ENCODE measurements at places on chromosomes 11 and 22.
A peak's percentile ranks its signal among the peaks of the same experiment; 100 is the strongest.

DNA sequence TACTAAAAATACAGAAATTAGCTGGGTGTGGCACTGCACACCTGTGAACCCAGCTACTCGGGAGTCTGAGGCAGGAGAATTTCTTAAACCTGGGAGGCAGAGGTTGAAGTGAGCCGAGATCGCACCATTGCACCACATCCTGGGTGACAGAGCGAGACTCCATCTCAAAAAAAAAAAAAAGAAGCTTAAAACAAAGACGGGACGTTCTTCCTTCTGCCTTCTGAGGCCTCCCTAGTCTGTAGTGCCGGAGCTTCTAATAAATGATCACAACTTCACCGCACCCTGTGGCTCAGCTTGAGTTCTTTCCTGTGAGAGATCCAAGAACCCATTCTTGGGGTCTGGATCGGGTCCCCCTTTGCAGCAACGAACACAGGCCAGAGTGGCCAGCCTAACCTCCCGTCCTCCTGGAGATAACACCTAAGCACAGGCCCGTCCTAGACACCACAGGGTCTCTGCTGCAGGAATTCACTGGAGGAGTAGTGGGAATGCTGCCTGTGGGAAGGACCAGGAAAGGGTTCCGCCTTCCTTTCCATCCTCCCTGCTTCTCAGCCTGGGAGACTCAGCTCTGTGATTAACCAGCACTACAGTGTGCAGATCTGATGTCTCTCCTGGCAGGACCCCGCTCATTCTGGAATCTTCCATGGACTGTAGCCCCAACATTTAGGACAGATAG is 2.2 kb upstream of the APOBEC3H start:
- no peak for DNase-seq

DNA sequence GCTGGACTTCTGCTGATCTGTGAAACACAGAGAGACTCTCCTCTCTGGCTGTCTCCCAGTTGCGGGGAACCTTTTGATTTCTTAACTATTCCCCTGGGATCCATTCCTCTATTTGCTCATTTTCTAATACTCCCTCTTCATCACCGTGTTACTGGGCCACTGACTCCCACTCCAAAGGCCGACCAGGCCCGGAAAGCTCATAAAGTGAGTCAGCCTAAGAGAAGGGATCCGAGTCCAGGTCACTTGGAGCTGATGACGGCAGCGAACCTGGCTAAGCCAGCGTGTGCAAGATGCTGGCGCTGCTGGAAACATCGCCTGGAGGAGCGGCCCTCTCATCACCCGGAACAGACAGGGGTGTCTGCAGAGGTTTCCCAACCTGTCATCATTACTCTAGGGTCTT is 112.8 kb downstream of the FBXO7 start:
- no peak for DNase-seq

DNA sequence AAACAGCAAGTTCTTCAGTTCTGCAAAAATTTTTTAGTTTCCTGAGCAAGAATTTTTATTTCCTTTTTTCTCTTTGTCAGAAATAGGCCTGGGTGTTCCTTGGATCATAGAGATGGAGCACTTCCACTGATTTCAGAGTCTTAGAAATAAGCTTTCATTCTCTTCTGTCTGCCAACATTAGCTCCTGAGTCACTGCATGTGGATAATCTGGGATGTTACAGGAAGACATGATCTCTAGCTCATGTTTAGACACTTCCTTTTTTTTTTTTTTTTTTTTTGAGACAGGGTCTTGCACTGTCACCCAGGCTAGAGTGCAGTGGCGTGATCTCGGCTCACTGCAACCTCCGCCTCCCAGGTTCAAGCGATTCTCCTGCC is 13.2 kb upstream of the TMEM218 start:
- DNase-seq, result no peak

DNA sequence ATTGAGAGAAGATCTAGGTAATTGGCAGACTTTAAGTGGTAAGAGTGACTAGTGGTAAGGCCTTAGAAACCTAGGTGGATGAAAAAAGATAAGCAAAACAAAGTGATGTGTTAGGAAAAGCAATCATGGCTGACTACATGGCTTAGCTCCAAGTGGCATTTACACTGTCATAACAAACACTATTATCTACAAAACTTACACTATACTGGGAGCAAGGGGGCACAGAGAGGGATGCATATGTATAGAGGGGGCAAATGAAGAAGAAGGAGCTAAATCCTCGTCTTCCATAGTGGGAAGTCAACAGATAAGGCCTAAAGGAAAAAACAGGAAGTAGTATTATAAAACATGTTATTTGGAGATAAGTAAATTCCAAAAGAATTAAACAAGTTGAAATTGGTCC is 32.5 kb downstream of the ADORA2A start:
- DNase-seq, result no peak

- no peak for DNase-seq
These were observed 92.0 kb downstream of the SGSM3 start for GRCh38 chr22:40462195-40462984.

- no peak for DNase-seq
These were observed 4.2 kb upstream of the MPEG1 start for GRCh38 chr11:59216641-59217564.

GRCh38 chr11:100663583-100663982 is 23.5 kb upstream of the ARHGAP42 start:
- no peak for DNase-seq

DNA sequence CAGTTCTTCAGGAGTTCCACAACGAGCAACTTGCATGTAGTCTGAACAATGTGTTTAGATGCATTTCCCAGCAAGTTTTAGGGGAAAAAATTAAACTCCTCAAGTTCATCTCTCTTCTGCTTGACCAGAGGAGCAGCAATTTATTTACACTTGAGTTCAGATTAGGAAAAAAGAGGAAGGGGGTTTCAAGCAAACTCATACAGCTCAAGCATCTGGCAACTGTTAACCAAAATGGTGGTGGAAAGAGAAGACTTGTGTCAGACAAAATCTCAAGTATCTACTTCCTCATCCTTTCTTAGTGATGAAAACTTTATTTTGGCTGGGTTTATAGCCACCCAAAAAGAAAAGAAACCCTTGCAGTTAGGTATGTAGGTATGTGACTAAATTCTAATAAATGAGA is 29.1 kb upstream of the PICALM start:
- DNase-seq, result no peak

GRCh38 chr11:26229981-26230380 is 101.9 kb upstream of the ANO3 start:
- no peak for DNase-seq

DNA sequence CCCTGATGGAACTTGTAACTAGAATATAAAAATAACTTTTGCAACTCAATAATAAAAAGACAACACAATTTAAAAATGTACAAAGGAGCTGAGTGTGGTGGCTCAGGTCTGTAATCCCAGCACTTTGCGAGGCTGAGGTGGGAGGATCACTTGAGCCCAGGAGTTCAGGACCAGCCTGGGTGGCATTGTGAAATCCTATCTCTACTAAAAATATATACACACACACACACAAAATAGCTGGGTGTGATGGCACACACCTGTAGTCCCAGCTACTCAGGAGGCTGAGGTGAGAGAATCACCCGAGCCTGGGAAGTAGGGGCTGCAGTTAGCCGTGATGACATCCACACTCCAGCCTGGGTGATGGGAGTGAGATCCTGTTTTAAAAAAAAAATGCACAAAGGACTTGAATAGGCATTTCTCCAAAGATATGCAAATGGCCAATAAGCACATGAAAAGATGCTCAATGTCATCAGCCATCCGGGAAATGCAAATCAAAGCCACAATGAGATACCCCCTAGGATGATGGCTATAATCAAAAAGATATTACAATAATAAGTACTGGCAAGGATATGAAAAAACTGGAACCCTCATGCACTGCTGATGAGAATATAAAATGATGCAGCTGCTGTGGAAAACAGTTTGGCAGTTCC is 59.8 kb upstream of the SEPTIN5 start:
- DNase-seq, result no peak

DNA sequence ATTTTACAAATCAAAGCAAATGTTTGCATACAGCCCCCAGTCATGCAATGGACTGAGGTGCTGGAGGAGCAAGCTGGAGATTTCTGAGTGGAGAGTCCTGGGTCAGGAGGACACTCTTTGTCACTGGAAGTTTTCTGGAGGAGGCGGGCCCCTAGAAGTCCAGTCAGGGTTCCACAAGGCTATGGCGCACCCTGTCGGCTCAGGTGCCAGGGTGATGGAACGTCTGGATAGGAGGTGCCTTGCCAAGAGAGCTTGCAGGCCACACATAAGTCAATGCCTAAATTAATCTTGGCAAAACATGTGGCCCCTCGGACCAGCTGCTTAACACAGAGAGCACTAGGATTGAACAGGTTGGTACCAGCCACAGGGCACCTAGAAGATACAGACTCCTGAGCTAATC is 174.7 kb upstream of the CADM1 start:
- no peak for DNase-seq

DNA sequence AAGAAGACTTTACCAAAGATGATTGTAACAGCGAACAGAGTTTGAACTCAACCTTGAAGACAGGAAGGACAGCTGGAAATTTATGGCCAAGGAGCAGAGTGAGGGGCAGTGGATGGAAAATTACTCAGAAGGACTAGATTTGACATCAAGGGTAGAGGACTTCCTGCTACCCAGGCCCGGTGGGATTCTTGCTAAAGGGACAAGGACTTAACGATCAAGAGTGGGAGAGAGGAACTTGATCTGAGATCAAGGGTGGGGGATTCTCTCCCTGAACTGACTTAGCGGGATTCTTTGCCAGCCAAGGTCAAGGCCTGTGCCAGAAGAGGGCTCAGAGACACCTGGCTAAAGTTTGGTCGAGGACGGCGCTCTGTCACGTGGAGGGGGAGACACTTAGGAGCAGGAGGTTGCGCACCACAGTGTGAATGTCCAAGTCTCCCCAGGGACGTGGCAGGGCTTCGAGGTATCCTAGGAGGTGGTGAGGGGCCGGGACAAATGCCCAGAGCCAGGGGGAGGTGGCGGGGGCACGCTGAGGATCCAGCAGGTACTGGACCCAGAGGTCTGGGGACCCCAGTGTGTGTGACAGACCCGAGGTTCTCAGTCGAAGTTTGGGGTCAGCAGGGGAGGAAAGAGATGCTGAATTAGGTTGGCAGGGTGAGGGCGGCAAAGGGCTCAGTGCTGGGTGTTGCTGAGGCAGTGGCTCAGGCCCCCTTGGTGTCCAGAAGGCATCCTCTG is 46.1 kb upstream of the SHISAL1 start:
- DNase-seq, result no peak

DNA sequence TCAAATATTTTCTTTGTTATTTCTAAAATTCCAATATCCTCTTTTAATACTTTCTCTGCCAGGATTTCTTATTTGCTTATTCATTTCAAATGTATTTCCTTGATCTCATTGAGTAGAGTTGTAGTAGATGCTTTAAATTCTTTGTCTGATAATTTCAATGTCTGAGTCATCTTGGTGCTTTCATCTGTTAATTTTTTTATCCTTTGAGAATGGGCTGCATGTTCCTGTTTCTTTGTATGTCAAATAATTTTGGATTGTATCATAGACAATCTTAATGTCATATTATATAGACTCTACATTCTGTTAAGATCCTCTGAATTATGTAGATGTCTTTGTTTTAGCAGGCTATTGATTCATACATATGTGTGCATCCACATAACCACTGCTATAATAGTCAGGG is 57.5 kb downstream of the MYEOV start:
- peak; percentile 67 for DNase-seq
